Epithelial cell of umbilical artery (primary cell): ENCODE measurements at places on chromosomes 3 and 15. TPM values are rescaled to one million over a fixed set of nuclear protein-coding genes. Genes with fewer than 3 reads are reported as not detected.

The ESYT3 gene
- total RNA-seq, result under 0.01 TPM in 1 of 2 replicates, not detected in the other

The PLSCR5 gene
- not detected in 2 replicates for total RNA-seq

The RBP2 gene
- not detected in 2 replicates for total RNA-seq

The CTXN2 gene
- total RNA-seq, result not detected in 2 replicates

The ATP1B3 gene
- total RNA-seq, result 85.1 and 91.9 TPM in 2 replicates

The SPINK8 gene
- total RNA-seq, result not detected in 2 replicates

The THSD4 gene
- total RNA-seq, result 22.6 and 23.1 TPM in 2 replicates

The CFAP100 gene
- total RNA-seq, result not detected in 2 replicates

The CD80 gene
- not detected in 2 replicates for total RNA-seq

The WWTR1 gene
- total RNA-seq, result 138 and 147 TPM in 2 replicates

The CD86 gene
- total RNA-seq, result not detected in 2 replicates

The CCDC54 gene
- not detected in 2 replicates for total RNA-seq

The IL5RA gene
- not detected in 2 replicates for total RNA-seq
